ENCODE measurements at places on chromosomes 11 and 22. TPM values are rescaled to one million over a fixed set of nuclear protein-coding genes. Genes with fewer than 3 reads are reported as not detected.

DNA sequence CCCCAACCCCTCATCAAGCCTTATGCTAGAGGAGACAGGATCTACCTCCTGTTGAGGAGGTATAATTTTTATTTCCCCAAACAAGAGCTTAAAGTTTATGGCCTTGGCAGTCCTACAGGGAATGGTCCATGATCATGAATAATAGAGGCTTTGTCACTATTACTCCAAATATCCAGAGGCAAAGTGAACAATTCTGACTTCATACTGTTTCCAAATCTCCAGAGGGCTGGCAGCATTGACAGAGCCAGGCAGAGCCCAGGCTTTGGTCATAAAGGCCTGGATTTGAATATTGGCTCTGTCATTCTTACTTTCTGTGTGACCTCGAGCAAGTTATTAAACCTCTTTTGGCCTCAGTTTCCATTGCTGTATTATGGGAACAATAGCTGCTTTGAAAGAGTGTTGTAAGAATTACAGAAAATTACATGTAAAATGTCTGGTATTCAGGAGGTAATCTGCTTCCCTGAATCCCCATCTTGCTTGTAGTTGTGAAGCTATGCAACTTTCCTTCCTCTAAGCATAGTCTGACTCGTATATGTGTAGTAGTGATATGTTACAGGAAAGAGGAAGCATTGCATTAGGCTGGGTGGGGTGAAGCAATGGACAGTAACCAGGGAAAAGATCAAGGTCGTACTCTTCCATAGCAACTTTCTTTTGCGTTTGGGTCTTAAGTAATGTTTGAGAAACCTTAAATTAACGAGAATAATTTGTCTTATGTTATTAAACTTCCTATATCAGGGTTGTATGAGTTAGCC is 88.8 kb downstream of the CD44 start:
- DNase-seq: no peak

- DNase-seq: peak; percentile 66
Measured at GRCh38 chr22:35539910-35540594, 579 bp upstream of the RASD2 start.

- no peak for DNase-seq
Measured at GRCh38 chr11:29119116-29119515, 897.7 kb downstream of the KCNA4 start.

DNA sequence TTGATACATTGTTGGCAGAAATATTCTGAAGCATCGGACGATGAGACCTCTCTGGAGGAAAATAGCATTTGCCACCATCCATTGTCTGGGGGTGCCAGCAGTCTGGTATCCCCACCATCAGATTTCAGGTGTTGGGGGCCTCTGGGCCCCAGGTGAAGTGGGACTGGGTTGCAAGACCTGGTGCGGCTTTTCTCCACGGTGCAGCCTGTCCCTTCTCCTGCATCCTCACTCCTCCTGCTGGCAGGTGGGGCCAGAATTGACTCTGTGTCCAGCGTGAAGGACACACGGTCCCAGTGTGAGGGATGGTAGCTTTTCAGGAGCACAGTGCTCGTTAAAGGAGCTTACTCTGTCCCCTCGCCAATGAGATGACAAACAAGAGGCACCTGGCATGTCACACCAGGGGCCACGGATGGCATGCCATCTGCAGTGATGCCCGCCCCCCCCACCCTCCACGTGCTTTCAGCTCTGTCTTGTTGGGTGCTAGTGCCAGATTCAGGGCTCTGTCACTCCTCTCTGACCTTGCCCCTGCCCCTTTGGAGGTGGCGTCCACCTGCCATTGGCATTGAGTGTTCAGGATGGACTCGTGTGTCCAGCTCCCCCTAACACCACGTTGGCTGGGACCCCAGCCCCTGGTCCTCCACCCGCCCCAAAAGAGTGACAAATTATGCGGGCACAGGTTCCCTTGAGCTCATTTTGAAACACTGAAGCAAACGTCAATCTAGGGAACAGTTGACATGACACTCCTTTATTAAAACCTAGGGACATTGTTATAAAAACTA is 62.4 kb downstream of the PARVG start:
- no peak for DNase-seq

DNA sequence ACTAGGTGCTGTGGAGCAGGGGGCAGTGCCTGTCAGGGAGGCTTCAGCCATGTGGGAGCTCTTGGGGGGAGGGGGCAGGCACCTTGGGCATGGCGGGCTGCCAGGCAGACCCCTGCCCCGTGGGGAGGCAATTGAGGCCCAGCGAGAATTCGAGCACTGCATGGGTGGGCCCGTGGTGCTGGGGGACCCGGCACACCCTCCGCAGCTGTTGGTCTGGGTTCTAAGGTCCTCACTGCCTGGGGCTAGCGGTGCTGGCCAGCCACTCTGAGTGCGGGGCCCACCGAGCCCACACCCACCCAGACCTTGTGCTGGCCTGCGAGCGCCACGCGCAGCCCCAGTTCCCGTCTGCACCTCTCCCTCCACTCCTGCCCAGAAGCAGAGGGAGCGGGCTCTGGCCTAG is 835.5 kb upstream of the CNTN5 start:
- no peak for DNase-seq

Gene SLC5A1
- not detected for total RNA-seq

- DNase-seq: no peak
Measured at GRCh38 chr22:46750863-46751443, 11.5 kb upstream of the TBC1D22A start.

GRCh38 chr11:10274726-10275125 is 19.3 kb downstream of the SBF2 start:
- DNase-seq: no peak
